ENCODE measurements at places on chromosomes 16 and 17. TPM values are rescaled to one million over a fixed set of nuclear protein-coding genes. Genes with fewer than 3 reads are reported as not detected.

- H3K4me1 ChIP-seq, result no peaks in the 10 kb centered on the region
- H3K27me3 ChIP-seq, result no peaks in the 10 kb centered on the region
- no peak overlapping the region for H3K4me3 ChIP-seq
Observed at GRCh38 chr16:84298376-84298899, 3.8 kb downstream of the WFDC1 start.

DNA sequence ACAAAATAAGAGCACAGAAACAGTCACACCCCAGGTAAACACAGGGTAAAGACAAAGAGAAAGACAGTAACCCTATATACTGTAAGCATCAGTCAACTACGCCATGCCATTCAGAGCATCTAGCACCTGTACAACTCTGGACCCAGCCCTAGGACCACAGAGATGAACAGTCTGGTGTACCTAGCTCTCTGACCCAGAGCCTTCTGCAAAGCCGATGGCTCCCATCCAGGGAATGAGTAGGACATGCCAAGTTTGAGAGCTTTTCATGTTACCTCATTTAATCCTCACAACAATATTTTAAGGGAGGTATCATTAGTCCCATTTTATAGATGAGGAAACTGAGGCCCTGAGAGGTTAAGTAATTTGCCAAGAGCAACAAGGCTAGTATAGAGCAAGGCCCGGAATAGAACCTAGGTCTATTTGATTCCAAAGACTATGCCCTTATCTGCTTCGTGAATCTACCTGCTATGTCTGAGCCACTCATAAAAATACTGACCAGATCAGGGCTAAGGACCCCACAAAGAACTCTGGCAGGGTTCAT lies 3.4 kb downstream of the LYRM9 start:
- H3K36me3 ChIP-seq, result no peaks in the 10 kb centered on the region
- H3K27me3 ChIP-seq, result no peaks in the 10 kb centered on the region
- peaks cover 55% of the 10 kb centered on the region for H3K4me1 ChIP-seq
- no peak overlapping the region for H3K27ac ChIP-seq
- no peak overlapping the region for H3K4me3 ChIP-seq

- H3K4me3 ChIP-seq, result no peak overlapping the region
- H3K27ac ChIP-seq, result no peak overlapping the region
- no peak for DNase-seq
- H3K27me3 ChIP-seq, result no peaks in the 10 kb centered on the region
Observed at GRCh38 chr16:83806731-83807130, 1.0 kb upstream of the HSBP1 start.

The C1QTNF8 gene
- total RNA-seq, result not detected

GRCh38 chr16:4882000-4882632 lies 34.8 kb downstream of the UBN1 start:
- H3K4me3 ChIP-seq, result no peak overlapping the region
- no peaks in the 10 kb centered on the region for H3K36me3 ChIP-seq
- no peak for DNase-seq
- no peak overlapping the region for H3K27ac ChIP-seq
- H3K27me3 ChIP-seq, result no peaks in the 10 kb centered on the region

DNA sequence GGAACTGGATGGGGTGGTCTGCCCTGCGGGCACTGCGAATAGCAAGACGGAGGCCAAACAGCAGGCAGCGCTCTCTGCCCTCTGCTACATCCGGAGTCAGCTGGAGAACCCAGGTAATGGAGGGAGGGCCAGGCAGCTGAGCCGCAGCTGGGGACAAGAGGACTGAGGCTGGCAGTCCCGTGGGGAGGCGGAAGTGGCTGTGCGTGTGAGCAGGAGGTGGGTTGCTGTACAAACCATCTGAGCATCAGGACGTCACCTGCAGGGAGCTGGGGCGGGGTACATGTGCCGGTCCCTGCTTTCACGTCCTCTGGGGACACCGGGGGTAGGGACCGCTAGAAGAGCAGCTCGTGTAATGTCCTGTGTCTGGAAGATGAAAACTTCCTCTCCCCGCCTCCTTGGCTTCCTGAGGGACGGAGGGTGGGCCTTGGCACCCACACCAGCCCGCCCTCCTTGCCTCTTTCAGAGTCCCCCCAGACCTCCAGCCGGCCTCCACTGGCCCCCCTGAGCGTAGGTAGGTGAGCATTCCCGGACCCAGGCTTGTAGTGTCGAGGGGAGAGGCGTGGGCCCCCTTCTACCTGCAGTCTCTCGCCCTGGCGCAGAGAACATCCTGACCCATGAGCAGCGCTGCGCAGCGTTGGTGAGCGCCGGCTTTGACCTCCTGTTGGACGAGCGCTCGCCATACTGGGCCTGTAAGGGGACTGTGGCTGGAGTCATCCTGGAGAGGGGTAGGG lies 3.7 kb downstream of the ADAD2 start:
- H3K4me1 ChIP-seq, result no peaks in the 10 kb centered on the region
- H3K4me3 ChIP-seq, result no peak overlapping the region
- DNase-seq, result no peak
- no peak overlapping the region for H3K27ac ChIP-seq
